Midbrain (tissue), 1 donor: ENCODE measurements at places on chromosomes 5 and 9.

GRCh38 chr9:93216073-93216365 lies 32.1 kb downstream of the WNK2 start:
- DNase-seq, result no peak

DNA sequence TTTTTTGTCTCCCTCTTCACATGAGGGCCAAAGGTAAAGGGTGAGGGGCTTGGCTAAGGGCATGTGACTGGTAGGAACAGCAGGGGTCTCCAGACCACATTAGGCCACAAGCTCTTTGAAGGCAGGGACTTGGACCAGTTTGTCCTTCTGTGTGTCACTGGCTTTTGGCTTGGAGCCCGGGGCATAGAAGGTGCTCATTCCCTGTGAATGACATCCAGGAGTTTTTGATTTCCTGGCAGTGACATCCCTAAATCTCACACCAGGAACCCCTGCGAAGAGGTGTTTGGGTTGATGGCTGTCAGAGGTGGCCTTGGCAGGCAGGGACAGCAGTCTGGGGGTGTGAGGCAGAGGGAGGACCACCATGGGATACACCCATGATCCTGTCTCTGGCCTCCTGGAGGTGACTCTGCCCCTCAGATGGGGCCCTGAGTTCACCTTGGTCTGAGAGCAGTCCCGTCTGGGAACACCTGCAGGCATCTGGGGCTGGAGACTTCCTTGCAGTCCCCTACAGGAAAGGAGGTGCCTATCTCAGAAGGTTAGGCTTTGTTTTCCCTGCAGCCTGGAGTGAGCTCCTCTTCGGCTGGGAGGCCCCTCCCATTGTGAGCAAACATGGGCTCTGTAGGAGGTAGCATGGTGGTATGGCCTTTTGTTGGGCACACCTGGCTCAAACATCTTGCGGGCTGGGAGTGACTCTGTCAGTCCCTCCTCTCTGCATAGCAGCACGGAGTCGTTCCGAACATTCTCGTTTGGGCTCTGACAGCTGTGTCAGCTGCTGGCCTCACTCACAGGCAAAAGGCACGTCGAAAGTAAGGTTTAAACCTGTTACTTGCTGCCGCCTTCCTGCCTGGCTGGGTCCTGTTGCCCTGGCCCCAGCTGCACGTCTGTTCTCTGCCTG lies 38.6 kb upstream of the PITX1 start:
- DNase-seq, result no peak

DNA sequence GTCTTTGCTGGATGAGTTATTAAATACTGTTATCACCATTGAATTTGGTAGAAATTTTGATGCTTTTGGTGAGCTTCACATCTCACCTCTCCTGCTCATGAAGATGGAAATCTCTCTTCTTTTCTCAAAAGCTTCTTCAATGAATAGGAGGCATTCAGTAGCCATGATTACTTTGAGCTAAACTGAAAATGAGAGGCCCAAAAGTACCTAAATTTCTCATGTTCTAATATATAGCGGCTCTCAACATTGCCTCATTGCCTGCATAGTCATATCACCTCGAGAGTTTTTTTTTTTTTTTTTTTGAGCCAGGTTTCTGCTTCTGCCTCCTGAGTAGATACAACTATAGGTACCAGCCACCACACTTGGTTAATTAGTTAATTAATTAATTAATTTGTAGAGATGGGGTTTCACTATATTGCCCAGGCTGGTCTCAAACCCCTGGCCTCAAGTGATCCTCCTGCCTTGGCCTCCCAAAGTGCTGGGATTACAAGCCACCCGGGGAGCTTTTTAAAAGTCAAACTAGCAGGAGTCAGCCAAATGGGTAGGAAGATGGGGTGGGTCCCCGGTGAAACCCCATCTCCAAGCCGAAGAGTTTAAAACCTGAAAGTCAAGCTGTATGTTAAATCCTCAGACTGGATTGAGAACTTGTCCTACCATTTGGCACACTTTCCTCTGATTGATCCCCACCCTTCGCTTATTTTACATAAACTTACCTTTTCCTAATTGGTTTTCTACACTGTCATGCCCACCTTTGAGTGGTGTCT lies 169.0 kb downstream of the DOCK2 start:
- no peak for DNase-seq

DNA sequence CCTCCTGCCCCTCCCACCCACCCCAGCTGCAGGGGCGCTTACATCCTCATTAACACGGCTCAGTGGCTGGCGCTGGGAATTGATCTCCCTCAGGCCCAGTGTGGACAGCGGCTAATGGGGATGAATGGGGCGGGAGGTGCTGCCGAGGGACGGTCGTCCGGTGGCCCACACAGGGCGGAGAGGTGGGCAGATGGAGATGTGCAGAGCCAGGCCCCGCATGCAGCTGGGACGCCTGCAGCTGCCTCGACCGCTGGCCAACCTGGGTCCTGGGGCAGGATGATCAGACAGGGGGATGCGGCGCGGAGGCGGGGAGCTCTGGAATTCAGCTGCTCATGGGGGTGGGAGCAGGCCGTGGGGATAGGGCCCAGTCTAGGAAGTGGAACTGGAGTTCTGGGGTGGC lies 17.6 kb downstream of the TSPAN17 start:
- DNase-seq, result no peak

- peak; percentile 88 for DNase-seq
Observed at GRCh38 chr5:36606428-36607113, at the start of gene SLC1A3. SLC1A3 (plus strand) TSS chr5:36606606; CDS start chr5:36608424, 1,818 bp downstream.

DNA sequence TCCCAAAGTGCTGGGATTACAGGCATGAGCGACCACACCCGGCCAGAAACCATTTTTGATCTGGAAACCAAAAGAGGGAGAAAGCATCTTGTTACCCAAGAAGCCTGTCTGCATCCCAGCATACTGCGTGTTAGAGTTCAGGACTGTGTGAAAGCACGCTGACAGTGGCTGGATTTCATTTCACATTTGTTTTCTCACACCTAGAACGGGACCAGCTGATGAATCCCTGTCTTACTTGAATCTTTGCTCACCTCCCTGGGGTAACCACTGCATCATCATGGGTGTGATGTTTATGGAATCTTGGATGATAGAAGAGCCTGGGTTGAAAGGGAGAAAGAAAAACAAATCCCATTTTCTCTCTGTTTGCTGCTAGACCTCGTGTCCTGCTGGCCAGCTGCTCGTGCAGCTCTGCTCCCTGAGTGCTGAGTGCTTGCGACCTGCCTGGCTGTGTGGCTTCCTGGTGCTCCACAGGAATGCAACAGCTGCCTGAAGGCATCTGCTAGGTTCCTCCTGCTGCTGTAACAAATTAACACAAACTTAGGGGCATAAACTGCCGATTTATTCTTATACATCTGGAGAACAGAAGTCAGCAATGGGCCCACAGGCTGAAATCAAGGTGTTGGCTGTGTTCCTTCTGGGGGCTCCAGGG lies 378.3 kb upstream of the DAP start:
- no peak for DNase-seq
